Activated CD4-positive, CD25-positive, alpha-beta regulatory T cell treated with anti-CD3 and anti-CD28 coated beads, Interleukin-2, amount 50 U/mL, for 16 hours (primary cell): ENCODE measurements at places on chromosomes 2 and 18.

DNA sequence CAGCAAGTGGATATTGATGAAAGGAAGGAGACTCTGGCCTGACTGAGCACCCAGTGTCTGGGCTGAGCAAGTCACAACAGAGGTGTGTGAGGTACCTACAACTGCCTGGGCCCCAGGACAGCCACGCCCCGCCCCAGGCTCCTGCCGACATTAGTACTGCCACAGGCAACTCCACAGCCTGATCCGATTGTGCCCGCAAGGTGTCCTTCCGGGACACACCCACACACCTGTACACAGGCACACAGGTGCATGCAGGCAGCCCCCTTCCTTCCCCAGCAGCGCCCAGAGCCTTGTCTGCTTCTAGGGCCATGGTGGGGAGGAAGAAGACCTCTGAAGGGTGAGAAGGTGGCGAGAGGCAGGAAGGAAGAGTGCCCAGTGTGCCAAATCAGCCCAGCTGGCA is 83.6 kb downstream of the TNS1 start:
- no peak for DNase-seq

DNA sequence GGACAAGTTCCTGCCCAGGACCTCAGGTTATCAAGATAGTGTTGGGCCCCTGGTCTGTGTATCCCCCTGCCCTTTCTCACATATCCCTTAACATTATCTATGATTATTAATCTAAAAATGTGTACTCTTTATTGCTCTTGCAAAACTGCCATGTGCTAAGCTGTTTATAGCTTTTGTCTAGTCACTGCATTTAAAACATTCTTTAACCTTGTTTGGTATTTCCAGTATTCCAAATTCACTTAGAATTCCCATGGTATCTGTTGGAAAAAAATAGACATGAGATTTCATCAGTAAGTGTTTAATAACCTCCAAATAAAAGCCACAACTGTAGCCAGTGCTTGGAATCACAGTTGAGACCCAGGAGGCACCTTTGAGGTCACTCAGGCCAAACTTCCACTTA is 16.2 kb upstream of the GLS start:
- DNase-seq = no peak

GRCh38 chr2:1936427-1936980 is 192.2 kb upstream of the PXDN start:
- DNase-seq = no peak

DNA sequence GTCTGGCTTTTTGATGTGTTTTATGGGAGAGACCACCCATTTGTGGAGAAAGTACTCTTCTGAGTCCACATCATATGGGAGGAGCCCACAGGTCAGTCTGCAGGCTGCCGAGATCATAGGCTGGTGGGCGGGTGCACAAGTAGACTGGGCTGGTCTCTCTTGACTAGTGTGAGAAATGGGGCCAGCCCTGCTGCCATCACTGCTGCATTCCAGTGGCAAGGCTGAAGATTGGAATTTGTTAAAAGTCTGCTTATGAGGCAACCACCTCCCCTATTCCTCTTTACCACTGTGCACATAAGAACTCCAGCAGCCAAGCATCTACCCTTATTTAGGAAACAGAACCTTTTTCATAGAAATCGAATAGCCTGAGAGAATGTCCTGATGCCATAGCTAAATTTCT is 200.7 kb downstream of the DIS3L2 start:
- DNase-seq = no peak

- no peak for DNase-seq
These were observed 22.6 kb upstream of the ICOS start for GRCh38 chr2:203913947-203914346.

GRCh38 chr2:108154366-108155061 is 85.3 kb upstream of the SULT1C3 start:
- DNase-seq = no peak

- no peak for DNase-seq
These were observed 1.6 kb downstream of the SH3BP4 start for GRCh38 chr2:234953116-234954031.

DNA sequence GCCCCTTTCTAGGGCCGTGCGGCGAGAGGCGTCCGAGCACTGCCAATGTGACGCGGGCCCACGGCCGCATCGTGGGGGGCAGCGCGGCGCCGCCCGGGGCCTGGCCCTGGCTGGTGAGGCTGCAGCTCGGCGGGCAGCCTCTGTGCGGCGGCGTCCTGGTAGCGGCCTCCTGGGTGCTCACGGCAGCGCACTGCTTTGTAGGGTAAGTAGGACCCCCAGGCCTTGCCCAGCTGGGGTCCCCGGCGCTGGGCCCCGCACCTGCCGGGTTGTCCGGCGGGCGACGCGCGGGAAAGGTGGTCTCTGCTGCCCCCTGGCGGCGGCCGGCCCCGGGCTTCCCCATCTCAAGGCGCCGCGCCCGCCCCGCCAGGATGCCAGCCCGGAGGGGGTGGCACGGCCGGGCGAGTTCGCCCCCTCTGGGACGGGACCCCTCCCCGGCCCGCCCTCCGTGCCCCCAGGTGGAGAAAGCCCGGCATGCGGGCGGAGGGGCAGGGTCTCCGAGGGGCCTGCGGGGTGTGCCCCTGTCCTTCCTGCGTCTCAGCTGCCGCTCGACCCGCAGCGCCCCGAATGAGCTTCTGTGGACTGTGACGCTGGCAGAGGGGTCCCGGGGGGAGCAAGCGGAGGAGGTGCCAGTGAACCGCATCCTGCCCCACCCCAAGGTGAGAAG is 1.9 kb downstream of the PRSS56 start:
- DNase-seq = peak; percentile 13

DNA sequence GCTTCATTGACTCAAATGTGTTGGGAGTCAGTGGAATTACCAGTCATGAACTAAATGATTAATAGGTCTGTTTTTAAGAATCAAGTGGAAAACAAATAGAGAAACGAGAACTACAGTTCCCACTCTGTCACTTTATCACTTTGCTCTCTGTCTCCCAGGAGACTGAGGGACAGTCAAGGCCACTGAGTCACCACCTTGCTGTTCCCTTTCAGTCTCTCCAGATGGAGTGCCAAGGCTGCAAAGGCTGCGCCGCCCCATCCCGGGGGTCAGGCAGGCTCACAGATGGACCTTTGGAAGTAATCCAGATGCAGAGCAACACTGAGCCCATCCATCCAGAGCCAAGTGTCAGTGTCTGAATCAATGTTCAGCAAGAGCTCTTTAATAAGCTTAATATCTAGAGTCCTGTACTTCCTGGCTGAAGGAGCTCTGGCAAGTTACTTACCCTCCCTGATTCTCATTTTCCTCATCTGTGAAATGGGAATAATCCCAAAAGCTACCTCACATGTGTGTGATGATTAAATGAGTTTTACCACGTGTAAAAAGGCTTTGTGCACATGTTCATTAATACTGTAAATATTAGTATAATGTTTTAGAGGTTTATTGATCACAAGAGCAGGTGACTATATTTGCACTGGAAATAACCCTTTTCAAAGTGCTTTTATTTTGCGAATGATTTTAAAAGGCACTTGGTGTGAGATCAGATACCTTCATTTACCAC is 43.0 kb upstream of the EFEMP1 start:
- DNase-seq = no peak

GRCh38 chr2:239167011-239167673 is 233.7 kb downstream of the HDAC4 start:
- no peak for DNase-seq

GRCh38 chr2:190180313-190181122 is 118.0 kb upstream of the MSTN start:
- DNase-seq = no peak

DNA sequence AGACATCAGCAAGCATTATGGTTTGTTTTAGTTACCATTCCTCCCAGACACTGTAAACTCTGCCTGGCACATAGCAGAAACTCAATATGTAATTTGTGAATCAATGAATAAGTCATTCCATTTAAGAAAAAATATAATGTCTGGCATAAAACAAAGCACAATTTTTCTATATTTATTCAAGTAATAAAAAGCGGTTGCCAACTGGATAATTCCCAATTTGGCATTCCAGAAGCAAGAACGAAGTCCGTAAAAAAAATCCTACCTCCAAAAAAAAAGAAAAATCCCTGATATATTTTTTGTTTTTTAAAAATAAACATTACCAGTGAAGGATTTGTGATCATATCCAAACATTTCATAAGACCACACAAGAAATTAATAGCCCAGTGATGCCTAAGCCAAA is 351.3 kb upstream of the LRRTM4 start:
- no peak for DNase-seq

DNA sequence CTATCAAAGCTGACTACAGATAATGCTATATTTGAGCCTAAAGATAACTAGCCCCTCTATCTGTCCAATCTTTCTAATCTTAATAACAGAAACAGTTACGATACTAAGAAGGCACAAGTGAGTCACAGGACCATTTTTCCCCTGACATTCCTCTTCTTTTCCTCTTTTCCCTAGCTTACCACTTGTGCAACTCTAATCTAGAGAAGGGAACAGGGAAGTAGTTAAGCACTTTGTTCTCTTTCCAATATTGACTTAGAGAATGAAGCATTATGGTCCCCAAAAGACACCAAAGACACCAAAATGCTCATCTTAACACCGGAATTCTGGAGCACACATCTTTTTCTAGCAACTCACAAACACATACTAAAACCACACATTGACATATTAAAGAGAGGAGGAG is 1.8 kb downstream of the PDE11A start:
- DNase-seq = no peak

DNA sequence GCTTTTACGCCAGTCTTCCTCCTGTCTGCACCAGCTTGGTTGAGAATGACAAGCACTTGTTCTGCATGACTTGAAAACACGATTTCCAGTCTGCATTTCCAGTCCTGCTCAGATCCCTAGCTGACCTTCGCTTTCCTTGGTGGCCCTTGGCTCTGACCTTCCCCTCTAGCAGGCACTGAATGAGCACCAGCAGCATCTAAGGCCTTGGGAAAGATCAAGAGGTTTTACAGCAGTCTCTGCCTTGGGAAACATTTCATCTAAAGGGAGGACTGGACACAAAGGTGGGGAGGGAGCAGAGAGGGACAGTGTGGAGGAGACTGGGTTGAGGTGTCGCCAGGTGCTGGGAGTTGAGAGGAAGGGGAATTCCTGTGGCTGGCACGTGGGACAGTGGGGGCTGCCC is 30.5 kb downstream of the NTSR2 start:
- no peak for DNase-seq

DNA sequence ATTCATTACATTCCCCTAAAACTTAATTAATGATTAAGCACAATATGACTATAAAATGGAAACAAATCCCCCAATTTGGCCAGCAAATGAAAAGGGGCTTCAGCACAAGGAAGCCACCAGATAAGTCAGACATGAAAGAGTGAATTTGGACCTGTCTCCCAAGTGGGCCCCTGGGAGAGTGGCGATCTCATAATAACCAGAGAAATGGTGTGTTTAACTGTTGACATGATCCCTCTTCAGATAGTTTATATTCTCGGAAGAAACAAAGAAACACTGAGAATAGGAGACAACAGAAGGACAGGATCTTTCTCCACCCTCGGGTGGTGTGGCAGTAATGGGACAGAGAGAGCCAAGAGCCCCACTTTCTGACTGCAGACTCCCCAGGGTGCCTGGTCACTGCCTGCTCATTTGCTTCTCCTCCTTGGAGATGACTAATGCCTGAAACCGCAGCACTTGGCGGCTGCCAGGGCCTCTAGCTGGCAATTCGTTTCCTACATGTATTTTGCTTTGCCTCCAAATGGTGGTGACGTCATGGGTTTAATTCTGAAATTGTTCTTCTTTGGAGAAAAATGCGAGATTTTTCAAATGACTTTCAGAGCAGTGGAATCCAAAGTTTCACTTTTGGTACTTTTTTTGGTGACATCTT is 46.4 kb upstream of the SPP2 start:
- DNase-seq = no peak

DNA sequence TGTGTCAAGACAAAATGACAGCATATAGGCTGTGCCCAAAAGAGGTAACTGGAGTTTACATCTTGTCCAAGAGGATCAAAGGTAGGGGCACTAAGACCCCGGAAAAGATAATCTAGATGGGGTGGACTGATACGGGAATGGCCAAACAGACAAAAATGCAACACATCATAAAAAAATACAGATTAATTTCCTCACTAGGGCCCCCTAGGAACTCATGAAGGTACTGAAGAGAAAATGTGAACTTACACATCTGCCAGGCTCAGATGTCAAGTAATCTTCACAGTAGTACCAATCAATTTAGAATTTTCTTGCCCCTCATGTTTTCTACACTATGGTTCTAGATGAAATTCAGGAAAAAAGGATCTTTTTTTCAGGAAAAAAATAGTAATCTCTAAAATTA is 115.6 kb upstream of the REG3A start:
- no peak for DNase-seq

DNA sequence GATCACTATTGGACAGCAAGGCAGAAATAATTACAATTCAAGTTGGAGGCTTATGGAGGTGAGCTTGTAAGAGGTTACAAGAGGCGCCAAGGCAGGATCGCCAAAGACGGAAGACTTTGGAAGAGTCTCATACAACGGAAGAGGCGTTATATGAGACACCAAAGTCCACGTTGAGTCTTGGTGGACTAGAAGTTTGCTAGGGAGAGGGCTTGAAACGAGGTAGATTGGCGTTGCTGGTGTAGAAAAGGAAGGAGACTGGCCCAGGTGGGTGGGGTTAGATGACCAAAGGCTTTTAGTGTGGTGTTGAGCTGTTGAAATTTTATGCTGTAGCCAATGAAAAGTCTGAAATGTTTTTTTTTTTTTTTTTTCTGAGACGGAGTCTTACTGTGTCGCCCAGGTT is 1.4 kb downstream of the MSH2 start:
- no peak for DNase-seq

GRCh38 chr2:201580486-201580885 is 62.8 kb downstream of the TMEM237 start:
- no peak for DNase-seq

DNA sequence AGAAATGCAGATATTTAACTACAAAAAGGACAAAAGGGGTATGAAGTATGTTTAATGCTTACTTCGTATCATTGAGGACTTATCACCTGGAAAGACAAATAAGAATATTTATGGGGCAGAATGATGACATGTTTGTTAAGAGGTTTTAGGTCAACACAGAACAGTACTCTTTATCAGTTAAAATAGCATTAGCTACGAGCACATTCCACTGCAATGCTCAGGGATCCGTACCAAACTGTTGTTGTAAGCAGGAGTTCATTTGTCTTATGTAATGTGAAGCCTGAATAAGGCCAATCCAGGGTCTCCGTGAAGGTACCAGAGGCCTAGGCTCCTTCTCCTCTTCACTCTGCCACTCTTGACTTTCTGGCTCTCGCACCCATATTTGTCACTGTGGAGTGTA is 465.7 kb upstream of the NRP2 start:
- DNase-seq = no peak

- no peak for DNase-seq
These were observed 44.2 kb downstream of the PROC start for GRCh38 chr2:127462461-127462860.

DNA sequence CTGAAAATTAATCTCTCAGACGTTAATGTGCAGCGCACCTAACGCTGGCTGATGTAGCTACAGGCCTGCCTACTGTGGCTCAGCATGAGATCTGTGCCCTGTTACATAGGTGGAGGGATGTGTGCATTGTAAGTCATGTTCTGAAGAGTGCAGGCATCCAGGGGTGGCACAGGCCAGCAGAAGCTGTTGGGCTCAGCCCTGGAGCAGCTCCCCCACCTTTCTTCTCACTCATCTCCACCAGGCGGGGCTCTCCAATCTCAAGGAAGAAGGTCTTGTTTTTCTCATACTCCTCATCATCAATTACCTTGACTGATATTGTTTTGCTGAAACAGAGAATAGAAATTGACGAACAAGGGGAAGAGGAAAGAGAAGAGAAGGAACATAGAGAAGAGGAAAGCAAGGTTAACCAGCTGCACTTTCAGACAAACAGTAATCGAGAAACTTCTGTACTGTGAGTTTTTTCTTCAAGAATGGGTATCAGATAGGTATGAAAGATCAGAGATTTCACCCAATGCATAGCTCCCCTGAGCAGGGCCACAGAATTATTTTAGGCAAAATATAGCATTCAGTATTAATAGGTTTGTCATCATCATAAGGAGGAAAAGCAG is 273.6 kb downstream of the SLC8A1 start:
- no peak for DNase-seq
